Stimulated activated CD4-positive, alpha-beta T cell treated with anti-CD3 and anti-CD28 coated beads, Interleukin-15, amount 100 ng/mL, for 1 hour (primary cell): ENCODE measurements at places on chromosomes 7 and 10.

DNA sequence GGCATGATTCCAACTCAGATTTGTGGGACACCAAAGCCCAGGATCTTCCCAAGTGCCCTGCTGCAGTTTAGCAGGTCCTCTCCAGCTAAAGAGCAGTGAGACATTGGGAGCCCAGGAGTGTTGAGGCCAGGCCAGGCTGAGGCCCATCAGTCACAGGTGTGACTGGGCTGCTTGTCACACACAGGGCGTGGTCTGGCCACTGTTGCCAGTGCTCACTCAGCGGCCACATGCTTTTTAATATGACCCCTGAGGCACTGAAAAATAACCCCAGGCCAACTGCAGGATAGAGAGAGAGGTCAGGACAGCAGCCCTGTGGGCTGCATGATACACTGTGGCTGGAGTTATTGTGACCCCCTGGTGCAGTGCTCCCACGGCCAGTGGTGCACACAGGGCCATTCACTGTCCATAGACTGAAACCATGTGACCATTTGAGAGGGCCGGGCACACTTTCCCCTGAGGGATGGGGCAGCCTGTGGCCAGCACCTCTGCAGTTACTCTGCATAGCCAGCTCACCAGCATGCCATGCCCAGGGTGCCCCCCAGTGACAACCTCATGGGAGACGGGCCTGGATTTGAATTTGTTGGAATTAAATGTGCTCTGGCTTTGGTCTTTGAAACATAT lies 4.2 kb downstream of the GDF2 start:
- no peak for DNase-seq

- DNase-seq: no peak
These were observed 7.0 kb upstream of the PANK1 start for GRCh38 chr10:89651916-89652573.

GRCh38 chr7:144057954-144058353 lies 9.2 kb downstream of the OR2A5 start:
- DNase-seq: no peak

- no peak for DNase-seq
These were observed 12.7 kb upstream of the SVIL start for GRCh38 chr10:29647478-29647877.

- no peak for DNase-seq
These were observed 373 bp downstream of the PAXIP1 start for GRCh38 chr7:155002411-155003091.

DNA sequence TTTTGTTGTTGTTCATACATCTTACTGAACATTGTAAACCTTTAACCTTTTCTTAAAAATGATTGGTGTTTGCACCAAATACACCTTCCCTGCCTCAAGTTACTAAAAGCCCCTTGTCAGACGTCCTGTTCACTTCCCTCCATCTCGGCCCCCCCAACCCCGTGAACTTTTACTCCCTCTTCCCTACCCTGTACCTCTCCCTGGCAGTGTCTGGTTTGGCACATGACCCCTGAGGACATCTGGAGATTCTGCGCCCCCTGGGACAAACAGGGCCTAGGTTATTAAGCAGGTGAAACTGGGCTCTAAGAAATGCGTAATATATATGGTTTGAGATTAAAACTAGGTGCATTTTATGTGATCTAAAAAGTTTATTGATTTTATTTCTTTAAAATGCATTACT lies 1.4 kb downstream of the PPP2R2D start:
- no peak for DNase-seq

- DNase-seq: no peak
These were observed 211.1 kb downstream of the GALNT17 start for GRCh38 chr7:71343039-71343438.

DNA sequence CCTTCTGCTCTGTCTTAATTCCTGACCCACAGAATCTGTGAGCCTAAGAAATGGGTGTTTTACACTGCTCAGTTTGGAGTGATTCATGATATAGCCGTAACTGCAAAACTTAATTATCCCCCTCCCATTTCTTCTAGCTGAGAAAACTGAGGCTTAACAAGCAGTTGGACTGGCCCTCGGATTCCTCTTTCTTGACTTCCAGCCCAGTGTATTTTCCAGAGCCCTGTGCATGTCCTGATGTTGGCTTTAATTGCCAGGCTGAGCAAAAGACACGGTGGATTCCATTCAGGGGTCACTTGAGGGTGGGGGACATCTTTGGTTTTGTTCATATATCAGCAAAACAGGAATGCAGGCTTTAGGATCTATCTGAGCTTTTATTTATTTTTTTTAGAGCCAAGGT lies 489.8 kb downstream of the TYW1 start:
- DNase-seq: no peak

GRCh38 chr10:17883621-17884020 lies 68.1 kb upstream of the SLC39A12 start:
- DNase-seq: no peak

GRCh38 chr7:110591341-110591740 lies 499.6 kb upstream of the LRRN3 start:
- no peak for DNase-seq

- no peak for DNase-seq
These were observed 161.6 kb upstream of the PRSS1 start for GRCh38 chr7:142587578-142588191.

DNA sequence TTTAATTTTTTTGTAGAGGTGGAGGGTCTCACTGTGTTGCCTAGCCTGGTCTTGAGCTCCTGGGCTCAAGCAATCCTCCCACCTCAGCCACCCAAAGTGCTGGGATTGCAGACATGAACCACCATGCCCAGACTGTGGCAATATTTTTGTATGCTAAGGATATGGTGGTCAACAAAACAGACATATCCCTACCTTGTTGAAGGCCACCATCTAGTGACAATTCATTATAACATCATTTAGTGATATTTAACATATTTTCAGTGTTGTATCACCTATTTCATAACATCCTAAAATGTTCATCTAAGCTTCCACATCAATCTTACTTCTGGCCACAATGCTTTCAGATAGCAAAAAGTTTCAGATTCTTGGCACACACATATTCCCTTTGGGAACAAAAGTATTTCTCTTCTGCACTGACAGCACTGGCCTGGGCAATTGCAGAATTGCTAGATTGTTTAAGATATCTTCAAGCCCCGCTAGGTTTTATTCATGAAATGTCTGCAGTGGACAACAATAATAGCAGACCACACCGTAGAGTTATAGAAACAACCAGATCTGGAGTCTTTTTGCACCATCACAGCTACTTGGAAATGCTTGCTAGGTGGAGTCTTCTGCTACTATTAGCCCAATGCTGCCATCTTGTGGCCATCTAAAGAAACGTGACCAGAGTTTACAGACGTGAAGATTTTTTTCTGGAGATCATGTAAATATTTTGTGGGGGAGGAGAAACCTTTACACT lies 58.4 kb downstream of the DNAJC12 start:
- DNase-seq: peak; percentile 13

GRCh38 chr10:112195224-112195623 lies 11.7 kb upstream of the GPAM start:
- DNase-seq: no peak

DNA sequence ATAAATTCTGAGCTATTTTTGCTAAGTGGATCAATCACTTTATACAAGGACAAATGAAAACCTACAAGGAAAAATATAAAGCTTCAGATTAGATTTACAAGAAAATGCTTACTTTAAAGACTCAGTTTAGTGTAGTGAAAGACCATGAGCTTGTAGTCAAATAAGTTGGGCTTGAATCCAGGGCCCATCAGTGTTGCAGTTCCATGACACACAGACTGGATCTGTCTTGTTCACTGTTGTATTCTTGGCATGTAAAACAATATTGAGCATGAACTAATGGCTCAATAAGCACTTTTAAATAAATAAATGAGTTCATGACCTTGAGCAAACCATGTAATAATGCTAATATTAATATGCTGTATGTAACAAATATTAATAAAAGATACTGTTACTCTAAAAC lies 164.6 kb upstream of the KCND2 start:
- no peak for DNase-seq

GRCh38 chr10:132607491-132607890 lies 69.9 kb downstream of the INPP5A start:
- DNase-seq: no peak

GRCh38 chr7:93298671-93299070 lies 66.5 kb downstream of the VPS50 start:
- no peak for DNase-seq

DNA sequence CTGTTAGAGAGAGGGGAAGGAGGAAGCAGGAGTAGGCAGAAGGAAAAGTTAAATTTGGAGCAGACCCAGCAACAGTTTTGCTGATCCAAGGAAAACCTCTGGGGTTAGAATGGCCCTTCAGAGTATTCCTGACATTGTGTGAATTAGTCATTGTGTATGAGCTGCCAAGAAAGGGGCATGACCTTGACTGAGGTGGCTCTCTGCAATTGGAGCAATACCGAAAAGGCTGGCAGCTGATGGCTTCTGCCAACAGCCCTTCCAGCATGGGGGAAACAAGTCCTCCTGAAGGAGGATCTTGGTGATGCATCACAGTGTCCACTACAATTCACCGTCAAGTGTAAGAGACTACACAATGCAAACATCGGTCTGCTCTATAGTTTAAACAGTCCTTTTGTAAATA lies 20.6 kb upstream of the WASL start:
- no peak for DNase-seq

- DNase-seq: no peak
These were observed 18.5 kb downstream of the VSTM2A start for GRCh38 chr7:54560723-54561122.

DNA sequence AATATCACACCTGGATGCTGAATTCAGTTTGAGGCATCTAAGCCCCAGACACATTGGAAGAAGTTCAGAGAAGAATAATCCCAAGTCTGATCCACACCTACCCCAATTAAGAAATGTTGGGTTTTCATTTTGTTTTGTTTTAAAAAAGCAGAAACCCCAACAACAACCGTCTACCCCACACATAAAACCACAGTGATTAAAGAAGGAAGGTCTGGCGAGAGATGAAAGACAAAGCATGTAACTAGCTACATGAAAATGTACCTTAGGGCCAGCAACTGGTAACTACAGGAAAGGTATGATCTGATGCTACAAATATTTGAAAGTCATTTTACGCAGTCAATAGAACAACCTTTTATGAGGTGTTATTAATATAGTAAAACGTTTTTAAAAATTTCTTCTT lies 1112.3 kb downstream of the GATA3 start:
- DNase-seq: no peak

DNA sequence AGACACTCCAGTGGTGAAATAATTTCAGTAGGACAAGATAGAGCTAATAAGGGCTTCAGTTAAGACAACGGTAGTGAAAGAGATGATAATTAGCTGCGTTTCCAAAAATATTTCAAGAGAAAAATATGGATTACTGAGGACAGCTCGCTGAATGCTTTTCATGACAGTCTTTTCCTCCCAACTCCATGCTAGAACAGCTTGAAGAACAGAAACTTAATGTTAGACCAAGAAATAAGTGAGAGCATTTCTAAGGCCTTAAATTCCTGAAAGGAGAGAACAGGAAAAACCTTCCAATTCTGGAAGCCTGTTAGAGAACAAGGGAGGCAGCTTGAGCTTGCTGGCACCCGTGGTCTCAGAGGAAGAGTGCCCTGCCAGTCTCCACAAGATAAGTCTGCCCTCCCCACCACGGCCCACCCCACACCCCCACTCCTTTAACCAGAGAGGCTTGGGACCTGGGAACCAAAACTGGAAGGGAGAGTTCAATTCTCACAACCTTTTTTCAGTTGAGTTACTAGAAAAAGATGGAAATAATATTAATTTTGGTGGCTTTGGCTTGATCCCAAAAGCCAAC lies 1148.0 kb upstream of the CELF2 start:
- no peak for DNase-seq

DNA sequence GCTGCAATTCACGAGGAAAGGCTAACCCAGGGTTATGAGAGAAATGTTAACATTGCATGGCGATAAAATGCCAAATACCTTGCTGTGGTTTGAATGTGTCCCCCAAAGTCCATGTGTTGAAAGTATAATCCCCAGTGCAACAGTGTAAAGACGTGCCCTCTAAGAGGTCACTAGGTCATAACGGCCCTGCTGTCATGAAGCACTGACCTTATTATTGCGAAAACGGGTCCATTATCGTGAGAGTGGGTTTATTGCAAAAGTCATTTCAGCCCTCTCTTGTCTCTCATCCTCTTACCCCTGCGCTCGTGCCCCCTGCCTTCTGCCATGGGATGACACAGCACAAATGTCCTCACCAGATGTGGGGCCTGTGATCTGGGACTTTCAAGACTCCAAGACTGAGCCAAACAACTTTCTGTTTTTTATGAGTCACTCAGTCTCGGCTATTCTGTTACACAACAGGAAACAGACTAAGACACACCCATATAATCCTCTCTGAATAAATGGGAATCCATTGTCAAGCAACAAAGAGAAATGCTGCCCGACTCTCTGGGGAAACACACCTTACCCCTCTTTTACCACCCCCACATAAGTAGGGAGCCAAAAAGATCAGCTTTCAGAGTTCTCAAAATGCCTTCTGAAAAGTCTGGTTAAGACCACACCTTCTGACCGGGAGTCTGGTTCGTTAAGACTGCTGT lies 73.1 kb upstream of the UCN3 start:
- DNase-seq: no peak

GRCh38 chr10:103966671-103967447 lies at the start of gene SLK:
Gene SLK, plus strand, starts transcription at chr10:103967140. Its CDS starts 606 bp downstream, at chr10:103967746.
- DNase-seq: peak; percentile 78

GRCh38 chr10:88918191-88918905 lies 34.2 kb downstream of the ACTA2 start:
- DNase-seq: no peak

- DNase-seq: no peak
These were observed 15.9 kb downstream of the BZW2 start for GRCh38 chr7:16661924-16662323.

- DNase-seq: no peak
These were observed 43.2 kb upstream of the NRP1 start for GRCh38 chr10:33377658-33378025.

GRCh38 chr10:68235581-68235980 lies 3.7 kb upstream of the ATOH7 start:
- DNase-seq: no peak

DNA sequence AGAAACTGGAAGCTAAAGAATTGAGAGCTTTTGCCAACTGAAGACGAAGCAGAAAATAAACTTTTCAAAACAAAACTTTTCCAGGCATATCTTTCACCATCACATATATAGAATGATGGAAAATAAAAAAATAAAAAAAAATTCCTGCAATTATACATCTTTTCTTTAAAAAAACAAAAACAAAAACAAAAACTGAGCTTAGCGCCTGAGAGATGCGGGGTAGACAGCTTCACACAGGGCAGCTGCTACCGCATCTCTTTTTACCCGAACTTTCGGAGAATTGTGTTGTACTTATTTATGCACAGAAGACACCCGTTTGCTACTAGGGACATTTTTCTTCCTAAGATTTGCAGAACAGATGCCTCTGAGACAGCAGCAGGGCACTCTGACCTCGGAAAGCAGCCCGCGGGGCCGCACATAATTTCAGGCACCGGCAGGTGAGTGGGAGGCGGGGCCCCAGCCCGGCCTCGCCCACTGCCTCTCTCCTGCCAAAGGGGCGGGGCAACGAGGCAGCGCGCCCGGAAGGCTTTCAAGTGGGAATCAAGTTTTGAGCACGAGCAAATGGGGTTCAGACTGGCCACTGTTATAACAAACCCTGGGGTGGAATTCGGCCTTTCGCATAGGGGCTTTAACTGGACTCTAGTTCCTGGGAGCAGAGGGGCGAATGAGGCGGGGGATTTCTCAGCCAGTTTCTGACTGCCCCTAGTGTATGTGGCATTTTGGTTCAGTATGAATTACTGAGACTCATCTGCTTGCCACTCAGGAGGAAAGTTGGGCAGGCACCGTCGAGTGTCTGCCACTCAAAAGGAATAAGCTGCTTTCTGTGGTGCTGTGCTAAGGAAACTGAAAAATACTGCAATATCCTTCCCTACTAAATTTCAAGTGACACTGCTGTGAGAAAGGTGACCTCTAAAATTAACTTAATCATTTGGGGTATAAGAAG lies 18.5 kb upstream of the FAM133B start:
- DNase-seq: no peak

GRCh38 chr7:148695953-148696352 lies 2.8 kb upstream of the CUL1 start:
- DNase-seq: no peak
